Karpas-422 (cell line): ENCODE measurements at places on chromosomes 5 and 9. TPM values are rescaled to one million over a fixed set of nuclear protein-coding genes. Genes with fewer than 3 reads are reported as not detected.

Gene LRRC19
- total RNA-seq = not detected in 2 replicates

- no peak for DNase-seq
Observed at GRCh38 chr5:16803831-16804230, 132.3 kb downstream of the MYO10 start.

Gene CENPK
- 31.5 and 86.4 TPM in 2 replicates for total RNA-seq

DNA sequence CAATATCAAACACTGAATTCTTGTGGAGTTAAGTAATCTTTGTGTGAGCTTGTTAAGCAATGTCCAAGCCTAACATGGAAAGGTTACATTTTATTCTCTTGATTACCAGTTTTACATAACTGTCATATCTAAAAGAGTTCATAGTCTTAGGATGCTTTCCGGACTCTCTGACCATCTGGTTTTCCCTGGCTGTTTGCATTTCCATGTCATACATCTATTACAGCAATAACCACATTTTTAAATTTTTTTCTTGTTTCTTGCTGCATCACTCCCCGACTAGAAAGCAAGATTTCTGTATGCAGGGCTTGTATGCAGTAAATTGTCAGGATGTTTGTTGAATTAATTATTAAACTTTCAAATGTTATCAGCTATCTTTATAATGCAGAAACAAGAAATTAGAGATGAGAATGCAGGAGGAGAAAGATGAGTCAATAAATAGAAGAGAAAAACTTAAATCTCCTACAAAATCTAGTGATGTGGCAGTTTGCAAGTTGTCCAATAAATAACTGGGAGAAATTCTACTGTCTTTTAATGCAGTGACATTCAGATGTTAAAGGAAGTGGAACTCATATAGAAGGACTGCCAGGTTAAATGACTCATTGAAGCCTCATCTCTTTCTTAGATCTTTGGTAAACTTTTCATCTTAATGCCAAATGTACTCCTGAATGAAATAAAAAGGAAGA, 179.6 kb upstream of the SGCD start:
- no peak for DNase-seq

Gene NMUR2
- total RNA-seq = not detected in 2 replicates

- no peak for DNase-seq
Observed at GRCh38 chr9:114431770-114432169, 44.0 kb upstream of the AKNA start.

GRCh38 chr5:178392931-178393394, 160.4 kb upstream of the PHYKPL start:
- no peak for DNase-seq
